PC-9 (cell line): ENCODE measurements at places on chromosomes 1 and 21. TPM values are rescaled to one million over a fixed set of nuclear protein-coding genes. Genes with fewer than 3 reads are reported as not detected.
A peak's percentile ranks its signal among the peaks of the same experiment; 100 is the strongest.

The C1orf185 gene
- not detected in 2 replicates for total RNA-seq

The LAMC2 gene
- 105 and 109 TPM in 2 replicates for total RNA-seq

The SELENBP1 gene
- total RNA-seq, result 11.3 and 18.4 TPM in 2 replicates

The CRABP2 gene
- total RNA-seq, result 142 and 286 TPM in 2 replicates

The SV2A gene
- total RNA-seq, result 0.20 and 0.33 TPM in 2 replicates

- no peak for DNase-seq
Observed at GRCh38 chr1:225766967-225767633, 10.5 kb upstream of the SRP9 start.

DNA sequence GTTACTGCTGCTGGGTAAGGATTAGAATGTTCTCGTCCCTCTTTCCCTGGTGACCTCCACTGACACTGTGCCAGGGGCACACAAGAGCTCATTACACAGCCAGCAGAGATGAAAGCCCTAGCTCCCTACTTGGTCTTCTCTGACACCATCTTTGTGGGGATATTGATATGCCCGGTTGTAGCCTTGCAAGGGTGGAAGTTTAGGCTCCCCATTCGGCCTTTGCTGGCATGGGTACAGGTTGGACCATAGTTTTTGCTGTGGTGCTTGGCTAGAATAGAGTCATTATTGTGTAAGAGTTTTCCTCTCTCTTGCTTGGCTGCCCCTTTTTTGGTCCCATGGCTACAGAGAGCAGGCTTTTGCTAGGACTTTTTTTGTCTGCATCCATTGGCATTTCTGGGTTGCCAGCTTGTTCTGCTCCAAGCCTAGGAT, 12.3 kb downstream of the RAB4A start:
- DNase-seq, result no peak

- DNase-seq, result peak; percentile 86
Observed at GRCh38 chr1:169312084-169312954, 55.3 kb downstream of the NME7 start.

DNA sequence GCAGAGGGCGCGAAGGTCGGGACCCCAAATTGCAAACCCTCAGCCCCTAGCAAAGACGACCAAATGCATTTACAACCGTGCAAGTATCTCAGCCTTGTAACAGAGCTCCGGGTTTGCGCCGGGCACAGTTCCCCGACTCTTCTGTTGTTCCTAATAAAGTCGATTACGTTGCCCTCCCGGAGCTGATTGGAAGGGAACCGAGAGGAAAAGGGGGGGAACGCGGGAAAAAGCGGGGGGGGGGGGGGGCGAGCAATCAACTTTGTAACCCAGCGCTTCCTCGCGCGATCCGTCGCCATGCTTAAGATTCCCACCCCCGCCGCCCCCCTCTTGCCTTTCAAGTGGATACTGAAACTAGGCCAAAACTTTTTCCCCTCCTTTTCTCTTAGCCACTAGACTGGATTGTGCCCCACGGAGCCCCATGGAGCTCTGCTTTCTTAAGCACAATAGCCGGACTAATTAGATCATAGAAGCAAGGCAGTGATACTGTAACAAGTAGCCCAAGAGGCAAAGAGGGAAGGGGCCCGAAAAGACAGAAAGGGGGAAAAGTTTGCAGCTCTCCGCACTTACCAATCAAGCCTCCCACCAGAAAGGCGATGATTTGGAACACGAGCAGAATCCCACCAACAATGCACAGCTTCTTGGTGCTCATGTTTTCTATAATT, 565 bp downstream of the WLS start:
- DNase-seq, result no peak

GRCh38 chr1:87432685-87433084, 104.0 kb downstream of the LMO4 start:
- DNase-seq, result no peak

DNA sequence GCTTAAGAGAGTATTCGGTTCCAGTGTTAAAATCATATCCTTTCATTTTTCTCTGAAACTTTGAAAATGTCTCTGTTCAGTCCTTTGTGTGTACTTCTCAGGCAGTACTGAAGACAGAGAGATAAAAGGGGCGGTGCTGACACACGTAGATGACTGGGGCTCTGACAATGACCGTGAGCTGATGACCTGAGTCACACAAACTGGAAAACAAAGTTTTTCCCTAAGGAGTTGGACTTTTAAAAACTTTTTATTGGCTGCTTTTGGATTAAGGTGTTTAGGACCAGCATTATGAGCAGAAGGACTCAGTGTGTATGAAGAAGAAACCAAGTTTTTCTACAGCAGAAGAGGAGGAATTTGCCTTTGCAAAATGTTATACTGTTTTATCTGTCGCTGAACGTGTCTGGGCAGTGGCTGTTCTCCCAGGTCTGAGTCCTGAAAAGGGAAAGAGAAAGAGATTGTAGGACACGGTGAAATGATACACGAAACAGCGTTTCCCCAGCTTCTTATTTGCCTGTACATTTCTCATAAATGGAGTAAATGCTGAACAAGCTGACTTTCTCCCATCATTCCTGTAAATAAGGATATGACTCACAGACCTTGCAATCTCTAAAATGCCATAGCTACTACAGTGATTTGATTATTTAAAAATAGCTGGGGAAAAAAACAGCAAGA, 51.5 kb downstream of the MAP3K7CL start:
- no peak for DNase-seq

DNA sequence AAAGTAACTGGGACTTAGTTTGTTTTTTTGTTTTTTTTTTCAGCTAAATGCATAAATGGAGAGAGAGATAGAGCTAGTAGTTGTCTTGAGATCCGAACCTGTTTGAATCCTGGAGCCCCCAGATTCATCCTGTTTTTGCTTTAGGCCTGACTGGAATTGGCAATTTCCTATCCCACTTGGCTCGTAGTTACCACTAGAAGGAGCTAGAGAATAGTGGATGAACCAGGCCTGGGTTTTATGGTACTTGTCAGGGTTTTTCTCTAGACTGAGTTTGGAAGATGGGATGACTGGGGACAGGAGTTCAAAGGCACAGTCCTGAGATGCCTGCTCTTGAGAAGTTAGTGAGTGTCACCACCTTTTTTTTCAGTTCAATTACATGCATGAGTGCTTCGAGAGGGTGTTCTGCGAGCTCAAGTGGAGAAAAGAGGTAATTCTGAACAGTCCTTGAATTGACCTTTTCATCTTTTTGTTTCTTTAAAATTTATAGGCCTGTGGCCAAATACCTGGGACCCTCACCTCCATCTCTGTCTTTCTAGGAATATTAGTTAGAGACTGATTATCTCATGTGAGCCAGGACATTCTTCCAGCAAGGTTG, 23.4 kb downstream of the CELF3 start:
- DNase-seq, result no peak

- peak; percentile 31 for DNase-seq
Observed at GRCh38 chr1:212607206-212607912, 1.2 kb upstream of the ATF3 start.

- DNase-seq, result no peak
Observed at GRCh38 chr1:199081739-199082138, 442.9 kb downstream of the PTPRC start.

DNA sequence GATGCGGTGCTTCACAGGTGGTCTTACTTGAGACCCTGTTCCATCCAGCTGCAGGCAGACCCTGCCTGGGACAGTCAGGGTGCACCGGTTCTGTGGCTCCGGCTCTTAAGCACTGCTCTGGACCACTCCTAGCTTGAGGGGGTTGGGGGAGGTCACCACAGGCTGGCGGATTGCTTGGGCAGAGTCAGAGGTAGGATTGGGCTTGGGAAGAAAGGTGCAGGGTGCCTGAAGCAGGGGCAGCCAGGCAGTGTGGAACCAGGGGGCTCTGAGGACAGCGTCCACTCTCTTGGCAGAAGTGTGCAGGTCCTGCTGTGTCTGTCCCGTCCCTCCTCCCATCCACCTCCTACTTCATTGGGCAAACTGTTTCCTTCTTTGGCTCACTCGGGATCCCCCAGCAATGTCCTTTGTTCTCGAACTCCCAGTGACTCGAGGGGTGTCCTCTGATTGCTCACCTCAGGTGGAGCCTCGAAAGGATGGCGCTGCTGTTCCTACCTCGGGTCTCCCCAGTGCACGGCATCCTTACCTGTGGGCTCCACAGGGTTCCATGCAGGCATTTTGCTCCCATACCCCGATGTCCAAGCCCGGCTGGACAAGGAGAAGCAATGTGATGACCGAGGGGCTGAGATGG, 1.7 kb downstream of the PDXK start:
- no peak for DNase-seq

DNA sequence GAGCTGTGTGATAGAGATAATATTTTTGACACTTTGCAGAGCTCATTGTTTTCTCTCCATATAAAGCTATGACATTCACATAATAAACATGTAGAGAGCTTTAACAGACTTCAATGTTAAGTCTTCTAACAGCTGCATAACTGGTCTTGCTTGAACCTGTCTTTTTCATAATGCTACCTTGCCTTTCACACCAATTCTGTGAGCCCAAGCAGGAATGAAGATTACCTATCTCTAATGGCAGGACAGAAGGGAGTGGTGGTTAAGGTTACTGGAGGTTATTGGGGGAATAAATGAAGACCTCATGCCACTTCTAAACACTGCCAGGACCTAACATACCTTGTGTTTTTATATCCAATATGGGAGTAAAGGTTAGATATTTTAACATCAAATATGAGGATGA, 2.3 kb upstream of the CD55 start:
- DNase-seq, result no peak

DNA sequence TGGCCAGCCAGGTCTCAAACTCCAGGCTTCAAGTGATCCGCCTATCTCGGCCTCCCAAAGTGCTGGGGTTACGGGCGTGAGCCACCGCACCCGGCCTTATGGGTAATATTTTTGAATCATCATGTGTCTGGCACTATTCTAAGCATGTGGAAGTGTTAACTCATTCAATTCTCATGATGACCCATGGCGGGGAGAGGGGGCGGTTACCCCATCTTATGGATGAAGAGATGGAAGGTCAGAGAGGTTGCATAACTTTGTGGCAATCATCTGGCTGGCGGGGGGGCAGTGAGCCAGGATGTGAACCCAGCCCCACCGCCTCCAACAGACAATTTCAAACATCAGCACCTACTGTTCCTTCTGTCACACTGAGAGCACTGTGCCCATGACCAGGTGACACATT, 11.5 kb upstream of the TAS1R2 start:
- DNase-seq, result no peak

GRCh38 chr1:113140588-113141446, 67.8 kb downstream of the LRIG2 start:
- DNase-seq, result peak; percentile 58

DNA sequence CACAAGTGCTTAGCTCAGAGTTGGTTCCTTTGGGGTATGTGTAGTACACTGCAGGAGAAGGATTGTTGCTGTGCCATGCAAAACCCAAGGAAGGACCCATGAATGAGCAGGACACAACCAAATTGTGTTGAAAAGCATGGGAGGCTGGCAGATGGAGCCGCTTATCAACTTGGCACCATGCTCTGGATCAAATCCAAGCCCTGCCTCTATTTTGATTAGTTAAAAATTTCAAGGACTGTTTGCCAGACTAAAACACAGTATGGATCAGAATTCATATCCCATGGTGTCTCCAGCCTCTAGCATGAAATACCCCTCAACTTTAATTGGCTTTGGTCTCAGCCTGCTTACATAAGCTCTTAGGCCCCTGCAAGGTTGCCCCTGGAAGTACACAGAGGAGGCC, 27.8 kb downstream of the CCDC185 start:
- DNase-seq, result no peak

GRCh38 chr1:228785366-228786330, 50.4 kb downstream of the RHOU start:
- no peak for DNase-seq

GRCh38 chr1:184228558-184228957, 158.3 kb upstream of the C1orf21 start:
- no peak for DNase-seq
